ENCODE measurements at places on chromosomes 7 and 10.
A peak's percentile ranks its signal among the peaks of the same experiment; 100 is the strongest.

DNA sequence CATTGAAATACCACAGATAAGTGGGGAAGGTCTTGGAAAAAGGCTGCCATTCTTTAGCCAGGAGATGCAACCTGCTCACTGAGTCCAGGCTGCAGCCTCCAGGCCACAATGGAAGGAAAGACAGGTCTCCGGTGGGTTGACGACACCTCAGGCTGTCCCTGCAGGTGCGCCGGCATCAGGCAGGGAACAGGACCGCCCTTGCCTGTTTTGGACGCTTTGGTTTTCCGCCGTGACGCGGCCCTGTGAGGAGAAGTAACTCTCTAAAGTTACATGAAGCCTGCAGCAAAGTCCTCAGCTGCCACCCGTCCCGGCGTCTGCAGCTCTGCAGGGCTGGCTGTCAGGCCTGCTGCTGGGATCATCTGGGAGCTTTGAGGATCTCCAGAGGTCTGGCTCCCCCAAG, 147.0 kb downstream of the WDR37 start:
- DNase-seq, result no peak

- no peak for DNase-seq
Observed at GRCh38 chr10:31875608-31876007, 53.0 kb downstream of the ARHGAP12 start.

- no peak for DNase-seq
Observed at GRCh38 chr7:92611735-92612134, 21.5 kb upstream of the FAM133B start.

DNA sequence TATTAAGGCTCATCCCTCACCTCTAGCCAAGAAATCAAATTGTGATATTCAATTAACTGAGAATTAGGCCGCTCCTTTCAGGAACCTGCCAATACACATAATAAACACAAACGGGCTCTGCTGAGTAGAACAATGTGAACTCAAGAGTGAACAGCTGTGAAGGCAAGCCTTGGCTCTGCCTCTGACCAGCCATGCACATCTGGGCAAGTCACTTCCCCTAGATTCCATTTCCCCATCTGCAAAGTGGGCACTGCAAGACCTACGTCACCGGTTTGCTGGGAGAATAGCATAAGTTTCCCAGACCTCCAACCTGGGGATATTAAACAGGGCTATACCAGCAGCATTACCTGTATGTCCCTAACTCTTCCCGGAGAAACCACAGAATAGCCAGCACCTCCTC, 355.2 kb downstream of the TNS3 start:
- DNase-seq, result no peak

- DNase-seq, result no peak
Observed at GRCh38 chr7:110994028-110994967, 96.6 kb upstream of the LRRN3 start.

- no peak for DNase-seq
Observed at GRCh38 chr7:157501581-157501980, 164.8 kb downstream of the DNAJB6 start.

GRCh38 chr7:144545330-144545729, 141.8 kb upstream of the NOBOX start:
- no peak for DNase-seq

DNA sequence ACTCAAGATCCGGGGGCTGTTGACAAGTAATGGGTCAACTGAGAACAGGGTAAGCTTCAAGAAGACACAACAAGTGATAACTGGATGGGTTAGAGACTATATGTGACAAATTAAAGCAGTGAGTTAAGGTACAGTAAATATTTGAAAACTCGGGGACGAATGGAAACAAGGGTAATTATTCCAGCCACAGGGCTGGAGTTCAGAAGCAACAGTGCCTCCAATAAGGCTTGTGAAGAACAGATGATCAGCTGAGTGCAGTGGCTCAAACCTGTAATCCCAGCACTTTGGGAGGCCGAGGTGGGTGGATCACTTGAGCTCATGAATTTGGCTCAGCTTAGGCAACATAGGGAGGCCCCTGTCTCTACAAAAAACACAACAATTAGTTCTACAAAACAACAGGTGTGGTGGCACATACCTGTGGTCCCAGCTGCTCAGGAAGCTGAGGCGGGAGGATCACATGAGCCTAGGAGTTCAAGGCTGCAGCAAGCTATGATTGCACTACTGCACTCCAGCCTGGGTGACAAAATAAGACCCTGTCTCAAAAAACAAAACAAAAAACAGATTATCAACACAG, 20.5 kb upstream of the DLD start:
- no peak for DNase-seq

DNA sequence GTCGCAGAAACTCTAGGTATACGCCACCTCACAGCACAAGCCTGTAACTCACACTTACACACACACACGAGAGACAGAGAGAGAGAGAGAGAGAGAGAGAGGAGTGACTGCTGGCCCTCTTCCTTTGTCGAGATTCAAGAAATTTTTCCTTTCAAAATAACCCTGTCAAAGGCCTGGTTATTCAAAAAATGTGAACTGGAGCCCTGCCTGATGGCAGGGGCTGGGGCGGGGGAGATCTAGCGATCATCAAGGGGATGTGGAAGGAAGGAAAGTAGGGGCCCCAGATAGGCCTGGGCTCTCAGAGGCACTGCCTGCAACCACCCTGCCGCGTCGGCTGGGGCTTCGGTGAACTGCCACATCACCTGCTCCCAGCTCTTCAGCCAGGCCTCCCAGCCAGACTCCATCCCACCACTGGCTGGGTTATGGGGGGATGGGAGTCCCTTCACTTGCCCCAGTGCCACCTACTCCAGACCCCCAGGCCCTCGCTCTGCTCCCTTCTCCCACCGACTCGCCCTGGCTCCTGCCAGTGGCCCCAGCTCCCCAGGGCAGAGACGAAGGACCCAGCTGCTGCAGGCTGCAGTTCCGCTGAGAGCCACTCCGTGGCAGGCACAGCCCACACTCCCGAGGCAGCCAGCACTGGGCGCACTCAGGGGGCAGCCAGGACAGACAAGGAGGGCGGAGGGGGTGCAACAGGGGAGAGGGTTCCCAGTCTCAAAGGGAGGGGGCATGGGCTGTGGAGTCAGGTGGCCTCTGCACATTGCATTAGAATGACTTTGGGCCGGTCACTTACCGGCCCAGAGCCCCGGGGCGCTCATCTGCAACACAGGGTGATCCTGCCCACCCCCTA, 15.3 kb downstream of the KCNH2 start:
- peak; percentile 38 for DNase-seq

- no peak for DNase-seq
Observed at GRCh38 chr7:51680594-51681399, 364.2 kb upstream of the COBL start.

DNA sequence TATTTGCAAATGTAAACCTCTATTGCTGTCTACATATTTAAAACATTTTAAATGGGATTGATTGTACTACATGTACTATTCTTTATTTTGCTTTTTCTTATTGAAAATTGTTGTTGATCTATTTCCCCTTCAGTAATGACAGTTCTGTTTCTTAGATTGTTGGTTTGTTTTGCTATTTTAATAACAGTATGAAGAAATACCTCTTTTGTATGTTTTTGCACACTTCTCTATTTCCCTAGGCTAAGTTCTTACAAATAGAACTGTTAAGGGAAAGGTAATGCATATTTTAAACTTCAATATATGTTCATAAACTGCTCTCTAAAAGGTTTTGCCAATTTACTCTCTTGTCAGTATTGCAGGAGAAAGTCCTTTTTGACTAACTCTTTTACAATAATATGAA, 195.0 kb upstream of the PRPS1L1 start:
- no peak for DNase-seq

DNA sequence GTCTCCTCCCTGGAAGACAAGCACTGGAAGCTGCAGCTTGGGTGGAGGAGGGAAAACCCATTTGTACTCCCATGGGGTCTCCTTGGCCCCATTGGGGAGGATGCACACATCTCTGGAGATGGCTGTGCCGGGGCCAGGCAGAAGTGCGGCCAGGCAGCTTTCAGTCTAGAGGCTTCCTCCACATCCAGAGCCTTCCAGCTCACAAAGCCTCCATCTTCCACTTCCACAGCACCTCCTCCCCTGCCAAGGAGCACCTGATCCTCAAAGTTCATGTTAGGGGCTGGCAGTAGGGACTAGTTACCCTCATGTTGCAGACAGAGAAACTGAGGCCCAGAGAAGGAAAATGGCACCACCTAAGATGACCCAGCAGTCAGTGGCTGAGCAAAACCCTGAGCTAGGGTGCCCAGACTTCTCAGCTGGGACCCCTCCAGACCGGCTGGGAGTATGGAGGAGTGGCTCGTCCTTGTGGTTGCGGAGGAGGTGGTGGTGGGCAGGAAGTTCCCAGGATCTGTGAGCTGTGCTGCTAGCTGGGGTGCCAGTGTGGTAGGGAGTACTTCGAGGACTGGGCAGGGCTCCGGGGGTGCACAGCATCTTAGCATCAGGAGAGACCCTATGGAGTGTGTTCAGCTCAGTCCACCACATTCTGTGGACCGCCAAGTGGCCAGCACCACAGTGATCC, 44.2 kb downstream of the ADCYAP1R1 start:
- no peak for DNase-seq

- no peak for DNase-seq
Observed at GRCh38 chr7:51013861-51014511, 231.3 kb upstream of the GRB10 start.

DNA sequence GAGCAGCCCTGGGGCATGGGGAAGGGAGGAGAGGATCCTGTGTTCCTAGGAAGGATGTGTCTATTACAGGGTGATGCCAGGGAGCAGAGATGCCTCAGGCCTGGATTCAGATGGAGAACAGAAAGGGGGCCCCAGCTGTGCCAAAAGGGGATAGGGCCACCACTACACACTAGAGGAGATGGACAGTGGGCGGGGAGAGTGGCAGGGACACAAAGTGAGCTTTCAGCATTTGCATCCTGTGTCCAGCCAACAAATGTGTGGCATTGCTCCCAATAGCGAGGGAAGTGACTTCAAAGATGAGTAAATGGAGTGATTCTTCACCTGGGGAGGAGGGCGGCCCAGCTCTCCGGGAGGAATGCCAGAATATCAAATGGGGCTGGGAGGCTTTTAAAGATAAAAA, 64.9 kb upstream of the WAPL start:
- no peak for DNase-seq

DNA sequence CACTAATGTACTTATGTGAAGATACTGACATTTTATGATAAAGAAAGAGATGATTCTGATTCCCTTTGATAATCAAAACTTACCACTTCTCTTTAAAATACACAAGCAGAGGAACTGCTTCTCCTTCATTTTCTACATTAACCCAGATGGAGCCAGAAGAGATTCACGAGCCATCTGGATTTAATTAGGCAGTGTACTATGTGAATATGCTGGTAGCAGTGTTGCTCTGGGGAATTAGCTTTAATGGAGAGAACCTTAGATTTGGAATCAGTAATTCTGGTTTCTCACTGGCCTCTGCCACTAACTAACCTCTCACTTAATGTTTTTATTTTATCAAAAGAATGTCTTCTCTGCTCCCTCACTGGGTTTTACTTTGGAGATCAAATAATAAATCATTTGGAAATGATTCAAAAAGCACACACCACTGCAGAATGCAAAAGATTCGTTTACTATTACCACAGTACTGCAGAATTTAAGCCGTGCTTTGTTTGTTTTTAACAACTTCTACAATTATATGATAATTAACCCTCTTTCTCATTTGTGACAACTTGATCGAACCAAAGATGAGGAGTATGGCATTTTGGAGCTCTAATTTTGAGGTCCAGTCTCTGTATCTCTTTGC, 77.5 kb upstream of the PHYHIPL start:
- DNase-seq, result no peak

- DNase-seq, result no peak
Observed at GRCh38 chr7:28144266-28144665, 36.3 kb downstream of the JAZF1 start.

DNA sequence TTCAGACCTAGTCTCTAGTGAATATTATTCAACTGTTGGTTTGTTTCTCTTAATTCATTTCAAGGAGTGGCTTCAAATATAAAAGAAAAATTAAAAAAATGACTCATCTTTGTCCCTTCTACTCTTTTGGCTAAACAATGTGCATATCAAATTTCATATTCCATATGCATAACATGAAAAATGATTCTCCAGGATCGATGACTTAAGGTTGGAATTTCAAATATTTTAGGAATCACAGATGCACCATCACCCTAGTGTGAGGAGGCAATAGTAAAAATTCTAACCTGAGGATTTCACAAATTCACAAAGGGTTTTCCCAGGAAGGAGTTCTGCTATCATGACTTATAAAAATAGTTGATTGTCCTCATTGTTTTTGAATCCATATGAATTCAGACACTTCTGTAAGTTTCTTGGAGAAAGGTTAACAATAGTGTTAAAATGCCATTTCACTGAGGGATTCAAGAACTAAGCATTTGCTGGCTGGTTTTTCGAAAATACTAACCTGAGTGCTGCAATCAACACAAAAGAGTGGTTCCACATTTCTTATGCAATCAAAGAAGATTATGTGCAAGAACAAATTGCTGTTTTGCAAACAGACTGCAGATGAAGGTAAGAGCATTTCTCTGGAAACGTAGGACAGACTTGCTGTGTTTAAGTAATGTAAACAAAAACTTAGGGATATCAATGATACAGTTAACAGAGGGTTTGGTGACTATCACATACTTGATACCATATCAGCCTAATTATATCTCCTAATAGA, 547.5 kb upstream of the LRRTM3 start:
- no peak for DNase-seq

- no peak for DNase-seq
Observed at GRCh38 chr10:107611115-107611514, 446.6 kb upstream of the SORCS1 start.

DNA sequence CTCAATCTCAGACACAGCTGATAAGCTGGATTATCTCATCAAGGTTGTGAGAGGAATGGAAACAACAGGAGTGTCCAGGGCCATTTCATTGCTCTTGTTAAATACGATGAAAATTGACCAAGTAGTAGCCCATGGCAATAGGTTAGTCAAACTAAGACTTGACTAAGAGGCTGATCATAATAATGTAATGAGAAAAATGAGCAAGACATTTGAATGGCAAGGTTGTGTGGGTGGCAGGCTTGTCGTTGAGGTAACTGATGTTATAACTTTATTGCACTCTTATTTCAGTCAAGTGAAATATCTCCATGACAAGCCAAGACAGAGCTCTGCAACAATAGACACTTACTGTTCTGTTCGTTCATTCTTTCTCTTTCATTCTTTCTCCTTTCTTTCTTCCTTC, 532.0 kb downstream of the GATA3 start:
- DNase-seq, result no peak

GRCh38 chr10:95835911-95836310, 71.9 kb upstream of the CC2D2B start:
- DNase-seq, result no peak

- DNase-seq, result no peak
Observed at GRCh38 chr10:119976421-119976820, 83.9 kb downstream of the SEC23IP start.

DNA sequence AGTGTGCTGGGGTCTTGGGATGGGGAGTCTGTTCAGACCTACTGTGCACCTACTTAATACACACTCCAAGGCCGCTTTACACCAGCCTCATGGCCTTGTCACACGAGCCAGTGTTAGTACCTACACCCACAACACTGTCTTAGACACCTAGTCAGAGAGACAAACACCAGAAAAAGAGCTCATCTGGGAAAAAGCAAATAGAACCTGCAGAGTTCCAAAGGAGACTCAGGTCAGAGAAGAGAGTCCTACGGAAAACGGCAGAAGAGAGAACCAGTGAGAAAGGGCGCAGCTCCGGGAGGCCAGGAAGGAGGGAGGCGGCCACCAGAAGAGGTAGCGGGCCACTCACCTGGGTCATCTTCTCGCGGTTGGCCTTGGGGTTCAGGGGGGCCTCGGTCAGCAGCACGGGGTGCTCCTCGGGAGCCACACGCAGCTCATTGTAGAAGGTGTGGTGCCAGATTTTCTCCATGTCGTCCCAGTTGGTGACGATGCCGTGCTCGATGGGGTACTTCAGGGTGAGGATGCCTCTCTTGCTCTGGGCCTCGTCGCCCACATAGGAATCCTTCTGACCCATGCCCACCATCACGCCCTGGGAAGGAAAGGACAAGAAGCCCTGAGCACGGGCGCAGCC, 105.3 kb upstream of the TNRC18 start:
- DNase-seq, result no peak

- no peak for DNase-seq
Observed at GRCh38 chr10:88313878-88314277, 269.2 kb downstream of the RNLS start.
